ENCODE measurements at places on chromosomes 12 and 14. TPM values are rescaled to one million over a fixed set of nuclear protein-coding genes. Genes with fewer than 3 reads are reported as not detected.

Gene PDE3A
- total RNA-seq, result not detected

Gene ABCD2
- not detected for total RNA-seq

Gene AGAP2
- 1.9 TPM for total RNA-seq

Gene GPRC5D
- total RNA-seq, result not detected

Gene LMO3
- not detected for total RNA-seq

Gene LGMN
- 62.2 TPM for total RNA-seq

GRCh38 chr12:58242796-58243630, 301.6 kb downstream of the ATP23 start:
- DNase-seq, result no peak

DNA sequence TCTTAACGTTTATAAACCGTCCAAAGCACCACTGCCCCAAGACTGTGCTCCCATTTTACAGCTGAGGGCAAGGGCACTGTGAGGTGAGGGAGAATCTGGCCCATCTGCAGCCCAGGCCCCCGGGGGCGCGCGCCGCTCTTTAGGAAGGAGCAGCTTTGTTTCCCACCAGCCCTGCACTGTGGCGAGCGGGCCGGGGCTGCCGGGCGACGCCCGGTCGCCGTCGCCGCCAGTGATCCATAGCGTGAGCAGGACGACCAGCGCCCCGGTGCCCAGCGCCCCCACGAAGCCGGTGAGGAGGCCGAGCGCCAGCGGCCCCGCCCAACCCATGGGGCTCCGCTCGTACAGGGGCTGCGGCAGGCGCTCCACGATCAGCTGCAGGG, 34.6 kb downstream of the FIGNL2 start:
- no peak for DNase-seq

DNA sequence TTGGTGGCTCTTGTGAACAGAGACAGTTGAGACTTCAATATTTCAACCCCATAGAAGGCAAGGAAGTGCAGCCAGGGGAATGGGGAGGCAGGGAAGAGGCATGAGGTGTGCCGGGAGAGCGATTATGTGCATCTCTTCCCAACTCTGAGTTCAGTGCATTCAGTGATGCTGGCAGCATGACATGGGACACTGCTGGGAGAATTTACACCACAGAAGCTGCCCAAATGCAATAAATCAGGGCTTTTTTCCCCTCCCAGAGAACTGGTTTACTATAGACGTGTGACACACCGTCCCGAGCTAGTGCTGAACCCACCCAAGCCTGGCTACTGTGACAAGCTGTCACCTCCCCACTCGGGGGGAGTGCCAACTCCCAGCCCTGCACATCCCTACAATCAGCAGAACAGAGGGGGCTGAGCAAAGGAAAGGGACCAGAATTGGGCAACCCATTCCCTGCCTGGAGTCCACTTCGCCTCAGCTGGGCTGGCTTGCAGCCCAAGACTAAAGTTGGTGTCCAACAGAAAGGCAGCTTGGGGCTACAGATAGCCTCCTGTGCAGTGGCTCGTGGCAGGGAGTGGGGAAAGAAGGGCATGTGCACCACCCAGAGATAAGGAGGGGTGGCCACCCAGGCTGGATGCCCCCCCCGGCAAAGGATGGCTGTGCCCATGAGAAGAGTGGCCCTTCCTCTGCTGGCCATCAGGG, 16.7 kb downstream of the AHSA1 start:
- no peak for DNase-seq

GRCh38 chr12:49231878-49232655, 32.8 kb upstream of the TUBA1C start:
- no peak for DNase-seq

DNA sequence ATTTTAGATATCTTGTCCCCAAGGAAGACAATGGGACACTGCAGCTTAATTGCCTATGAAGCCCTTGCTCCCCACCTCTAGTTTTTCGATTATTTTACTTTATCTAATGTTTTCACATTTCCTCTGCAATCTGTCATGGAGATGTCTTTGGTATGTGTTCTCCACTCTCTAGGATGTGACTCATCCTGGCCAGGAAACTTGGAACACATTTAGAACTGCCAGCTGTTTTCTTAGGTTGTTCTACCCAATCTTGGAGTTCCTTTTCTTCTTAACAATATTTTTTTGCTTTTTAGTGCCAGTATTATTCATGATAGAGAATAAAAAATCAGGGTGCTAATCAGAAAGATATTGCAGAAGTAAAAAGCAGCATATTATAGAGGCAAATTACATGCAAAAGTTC, 101.7 kb upstream of the CLEC14A start:
- no peak for DNase-seq

DNA sequence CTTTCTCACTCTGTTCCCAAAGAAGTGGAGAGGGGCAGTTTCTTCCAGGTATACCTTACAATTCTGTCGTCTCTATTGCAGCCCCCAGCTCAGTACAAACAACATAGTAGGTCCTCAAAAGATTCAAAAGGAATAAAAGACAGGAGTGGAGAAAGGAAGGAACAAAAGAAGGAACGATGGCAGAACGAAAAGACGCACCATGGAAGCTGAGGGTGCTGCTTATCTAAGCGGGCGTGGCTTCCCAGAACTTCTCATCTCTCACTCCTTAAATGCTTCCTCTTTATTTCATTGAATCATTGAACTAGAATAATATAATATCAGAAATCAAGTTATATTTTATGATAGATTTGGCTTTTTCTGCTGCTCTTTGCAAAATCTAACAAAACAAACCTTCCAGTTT, 13.7 kb upstream of the LTA4H start:
- no peak for DNase-seq

DNA sequence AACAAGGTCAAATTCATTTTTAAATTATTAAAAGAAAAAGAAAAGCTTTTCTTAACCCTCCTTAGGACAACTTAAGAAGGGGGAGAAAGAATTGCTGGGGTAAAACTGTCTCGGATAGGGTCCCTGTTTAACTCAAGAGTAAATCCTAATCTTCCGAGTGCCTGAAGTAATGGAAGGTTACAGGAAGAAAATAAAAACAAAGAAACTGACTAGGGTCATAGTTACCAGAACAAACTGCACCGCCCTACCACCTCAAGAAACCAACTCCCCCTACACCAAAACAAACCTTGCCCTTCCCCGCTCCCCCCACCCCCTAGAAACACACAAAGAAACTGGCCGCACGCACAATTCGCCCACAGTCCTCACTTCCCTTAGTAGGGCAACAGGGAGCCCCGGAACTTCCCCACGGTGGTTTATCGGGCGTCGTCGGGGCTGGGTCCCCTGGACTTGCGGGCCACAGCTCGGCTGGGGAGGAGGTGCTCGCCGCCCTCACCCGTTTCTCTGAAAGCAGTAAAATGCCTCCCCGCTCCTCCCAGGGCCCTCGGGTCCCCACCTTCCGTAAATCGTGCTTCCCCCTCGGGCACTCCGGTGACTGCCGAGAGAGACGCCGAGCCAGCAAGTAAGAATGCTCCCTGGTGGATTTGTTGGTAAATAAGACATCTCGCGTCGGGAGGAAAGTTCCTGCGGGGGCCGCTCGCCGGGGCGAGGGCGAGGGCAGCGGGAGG, 2.4 kb downstream of the SINHCAF start:
- peak; percentile 67 for DNase-seq

DNA sequence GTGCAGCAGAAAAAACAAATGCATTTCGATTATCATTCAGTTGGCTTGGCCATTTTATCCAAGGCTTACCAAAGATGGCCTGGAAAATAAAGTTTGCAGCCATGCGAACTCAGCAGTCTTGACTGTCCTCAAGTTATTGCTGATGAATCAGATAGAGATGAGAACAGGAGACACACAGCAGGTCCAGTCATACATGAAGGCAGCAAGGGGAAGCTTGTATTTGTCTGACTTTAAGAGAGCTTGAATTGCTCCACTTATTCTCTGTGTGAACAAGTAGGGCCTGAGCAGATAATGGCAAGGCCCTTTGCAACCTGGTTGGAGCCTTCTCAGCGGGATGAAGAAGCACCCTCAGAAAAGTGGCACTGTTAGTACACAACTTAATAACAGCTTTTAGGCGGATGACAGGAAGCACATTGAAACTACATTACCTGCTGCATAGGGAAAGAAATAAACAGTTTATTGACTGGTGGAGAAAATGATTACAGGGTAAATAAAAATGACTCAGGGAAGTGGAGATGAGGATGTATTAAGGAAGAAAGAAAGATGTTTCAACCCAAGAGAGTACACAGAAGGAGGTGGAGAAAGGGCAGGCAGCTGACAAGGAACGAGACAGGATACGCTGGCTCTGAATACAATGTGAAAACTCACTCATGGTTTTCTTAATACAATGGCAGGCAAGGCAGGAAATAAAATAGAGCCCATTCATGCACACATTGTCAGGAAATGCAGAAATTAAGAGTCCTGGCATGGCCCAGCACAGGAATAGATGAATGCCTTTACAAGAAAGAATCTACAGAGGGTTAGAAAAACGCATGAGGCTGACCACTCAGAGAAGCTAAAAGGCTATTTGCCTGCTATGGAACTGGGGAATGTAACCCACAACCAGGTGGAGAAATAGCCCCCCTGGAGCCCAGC, 128.4 kb downstream of the GALC start:
- no peak for DNase-seq

DNA sequence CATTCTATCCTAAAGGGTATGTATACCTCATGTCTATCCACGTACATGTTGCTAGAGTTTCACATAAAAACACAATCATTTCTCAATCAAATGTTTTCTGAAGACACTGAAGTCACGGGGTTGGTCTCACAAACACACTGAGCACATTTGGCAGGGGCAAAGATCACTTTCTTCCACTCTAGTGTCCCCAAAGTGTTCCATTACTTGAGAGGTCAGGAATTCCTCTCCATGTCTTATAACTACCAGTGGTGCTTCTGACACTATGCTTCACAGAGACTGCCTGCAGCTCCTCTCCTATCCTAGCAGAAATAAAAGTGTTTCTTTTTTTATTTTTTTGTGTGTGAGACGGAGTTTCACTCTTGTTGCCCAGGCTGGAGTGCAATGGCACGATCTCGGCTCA, 19.1 kb downstream of the ZFYVE1 start:
- no peak for DNase-seq

GRCh38 chr14:104360501-104360900, 219.1 kb upstream of the C14orf180 start:
- no peak for DNase-seq
